ENCODE measurements at places on chromosomes 3 and 15.

DNA sequence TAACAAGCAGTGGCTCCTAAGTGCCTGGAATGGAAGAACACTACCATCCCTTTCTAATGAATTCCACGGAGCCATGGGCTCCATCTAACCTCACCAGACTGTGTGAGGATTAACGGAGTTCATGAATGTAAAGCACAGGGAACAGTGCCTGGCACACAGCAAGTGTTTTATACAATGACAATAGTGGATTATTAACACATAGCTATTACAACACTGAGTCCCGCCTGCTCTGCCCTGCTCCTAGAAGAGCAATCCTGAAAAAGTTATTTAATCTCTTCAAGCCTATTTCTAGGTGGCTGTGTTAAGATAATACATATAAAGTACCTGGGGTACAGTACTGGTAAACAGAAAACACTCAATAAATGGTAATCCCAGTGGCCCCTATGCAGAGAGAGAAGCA, 51.4 kb downstream of the RYK start:
- DNase-seq, result no peak

- no peak for DNase-seq
Measured at GRCh38 chr3:19149368-19149767, 1.1 kb downstream of the KCNH8 start.

GRCh38 chr3:52119099-52119498, 35.1 kb downstream of the POC1A start:
- no peak for DNase-seq

- no peak for DNase-seq
Measured at GRCh38 chr3:12730506-12731242, 28.4 kb downstream of the TMEM40 start.

DNA sequence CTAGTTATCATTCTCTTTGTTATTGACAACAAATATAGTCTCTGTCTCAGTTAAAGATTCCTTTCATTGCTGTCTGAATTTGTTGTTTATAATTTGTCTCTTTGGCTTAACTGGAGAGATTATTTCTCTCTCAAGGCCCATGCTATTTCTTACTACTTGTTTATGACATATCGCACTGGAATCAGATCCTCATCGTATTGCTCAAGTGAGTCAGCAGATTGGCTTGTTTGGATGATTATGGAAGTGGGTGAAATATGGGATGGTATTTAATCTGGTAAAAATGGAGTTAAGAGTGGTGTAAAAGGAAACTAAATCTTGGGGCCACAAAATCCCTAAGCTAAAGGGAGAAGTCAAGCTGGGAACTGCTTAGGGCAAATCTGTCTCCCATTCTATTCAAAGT, 613.1 kb downstream of the SI start:
- DNase-seq, result no peak

DNA sequence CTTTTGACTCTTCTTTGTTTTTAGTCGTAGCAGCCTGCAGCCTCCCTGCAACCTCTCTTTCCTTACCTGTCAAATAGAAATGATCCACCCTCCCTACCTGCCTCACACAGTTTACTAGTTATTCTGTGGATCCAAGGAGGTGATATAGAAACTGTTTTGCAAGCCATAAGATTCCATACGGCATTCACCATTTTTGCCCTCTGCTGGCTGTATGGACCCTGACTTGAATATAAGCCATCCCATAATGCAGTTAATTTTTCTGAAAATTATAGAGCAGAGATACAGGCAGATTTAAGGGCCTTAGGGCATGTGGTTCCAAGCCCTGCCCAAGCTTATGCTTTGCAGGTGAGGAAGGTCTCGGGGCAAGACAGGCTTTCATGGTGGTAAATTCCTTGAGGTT, 63.8 kb downstream of the CPN2 start:
- DNase-seq, result no peak

DNA sequence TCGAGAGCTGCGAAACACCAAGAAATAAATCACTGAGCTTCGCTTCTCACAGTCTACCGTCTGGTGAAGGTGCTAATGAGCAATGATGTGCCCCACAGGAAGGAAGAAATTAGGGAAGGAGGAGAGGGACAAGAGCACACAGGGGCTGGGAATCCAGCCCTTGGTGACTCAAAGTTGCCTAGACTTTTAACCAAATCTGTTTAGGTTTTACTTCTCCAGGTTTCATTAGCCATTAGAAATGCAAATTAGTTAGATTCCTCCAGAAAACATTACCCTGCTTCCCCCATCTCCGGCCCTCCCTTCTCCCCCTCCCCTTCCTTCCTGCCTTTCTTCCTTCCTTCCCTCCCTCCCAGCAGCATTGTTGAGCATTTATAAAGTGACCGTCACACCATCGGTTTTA, 59.3 kb upstream of the UBE2E1 start:
- no peak for DNase-seq

GRCh38 chr3:46664971-46665762, 28.3 kb downstream of the ALS2CL start:
- no peak for DNase-seq
